ENCODE measurements at places on chromosomes 3 and 15. TPM values are rescaled to one million over a fixed set of nuclear protein-coding genes. Genes with fewer than 3 reads are reported as not detected.
A peak's percentile ranks its signal among the peaks of the same experiment; 100 is the strongest.

DNA sequence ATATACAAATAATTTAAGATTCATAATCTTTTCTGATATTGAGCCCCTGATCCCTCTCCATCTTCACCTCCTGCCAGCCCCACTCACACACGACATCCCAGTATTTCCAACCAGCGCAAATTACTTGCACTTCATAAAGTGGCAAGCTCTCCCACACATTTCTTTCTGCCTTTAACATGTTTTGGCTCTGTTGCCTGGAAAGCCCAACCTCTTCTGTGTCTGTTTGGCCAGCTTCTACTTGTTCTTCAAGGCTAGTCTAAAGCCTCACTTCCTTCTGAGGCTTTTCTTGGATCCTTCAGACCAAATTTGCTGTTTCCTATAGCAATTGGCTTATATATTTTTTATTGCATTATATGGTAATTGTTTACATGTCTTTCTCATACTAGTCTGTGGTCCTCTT is 5.1 kb upstream of the TM6SF1 start:
- DNase-seq = no peak

DNA sequence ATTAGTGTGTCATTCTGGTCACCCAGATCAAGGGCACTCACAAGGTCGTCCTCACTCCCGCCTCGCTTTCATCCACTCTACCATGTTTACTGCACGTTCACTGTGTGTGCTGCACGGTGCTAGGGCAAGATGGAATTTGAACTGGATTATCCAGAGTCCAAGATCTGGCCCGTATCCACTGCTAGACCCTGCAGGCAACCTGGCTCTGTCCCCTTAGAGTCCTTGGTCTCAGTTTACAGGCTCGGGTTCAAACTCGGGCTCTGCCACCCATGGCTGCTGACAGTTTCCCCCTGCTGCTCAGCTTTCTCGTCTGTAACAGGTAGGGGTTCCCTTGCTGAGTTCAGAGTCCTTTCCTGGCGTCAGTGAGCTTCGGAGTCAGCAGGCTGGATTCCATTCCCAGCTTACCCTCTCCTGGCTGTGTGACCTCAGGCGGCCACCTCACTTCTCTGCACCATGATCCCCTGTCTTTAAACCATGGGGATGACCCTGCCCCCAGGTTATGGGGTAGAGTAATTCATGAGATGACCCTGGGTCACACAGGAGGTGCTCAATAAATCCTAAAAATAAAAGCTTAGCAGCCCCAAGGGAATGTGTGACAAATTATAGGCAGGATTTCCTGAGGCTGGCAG is 79.6 kb upstream of the SLC6A6 start:
- DNase-seq = no peak

GRCh38 chr3:74539876-74540275 is 74.6 kb downstream of the CNTN3 start:
- DNase-seq = no peak

DNA sequence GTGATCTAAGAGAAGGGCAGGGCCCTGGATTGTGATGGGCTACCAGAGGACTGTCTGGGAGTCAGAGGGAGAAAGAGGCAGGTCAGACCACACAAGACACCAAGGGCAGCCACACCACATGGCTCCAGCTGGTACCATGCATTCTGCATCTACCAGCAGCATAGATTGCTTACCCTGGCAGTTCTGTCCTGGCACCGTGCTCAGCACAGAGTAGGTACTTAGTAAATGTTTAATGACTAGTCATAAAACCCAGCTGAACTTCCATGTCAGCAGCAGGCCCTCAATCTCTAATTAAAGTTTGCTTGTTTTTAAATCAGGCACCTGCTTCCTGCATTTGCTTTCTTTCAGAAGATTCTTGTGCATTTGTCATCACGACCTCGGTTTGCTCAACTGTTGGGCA is 77.3 kb upstream of the ATP2B2 start:
- DNase-seq = no peak

- no peak for DNase-seq
Measured at GRCh38 chr3:4778119-4778518, 201.1 kb upstream of the BHLHE40 start.

DNA sequence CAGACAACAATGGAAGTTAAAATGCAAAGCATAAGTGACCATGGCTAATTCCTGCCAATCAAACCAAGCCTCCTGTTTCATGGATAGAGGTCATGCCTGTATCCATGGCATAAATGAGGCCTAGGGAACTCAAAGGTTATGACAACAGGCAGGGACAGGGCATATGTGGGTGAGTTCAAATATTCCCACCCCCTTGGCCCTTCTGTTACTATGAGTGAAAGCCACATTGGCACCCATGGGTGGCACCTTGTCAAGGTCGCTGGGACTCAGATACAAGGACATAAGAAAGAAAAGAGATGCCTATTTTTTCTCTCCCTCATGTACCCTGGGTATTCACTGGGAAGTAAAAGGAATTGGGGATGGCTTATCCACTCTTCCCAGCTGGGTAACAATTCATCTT is 25.3 kb upstream of the TMEM45A start:
- no peak for DNase-seq

DNA sequence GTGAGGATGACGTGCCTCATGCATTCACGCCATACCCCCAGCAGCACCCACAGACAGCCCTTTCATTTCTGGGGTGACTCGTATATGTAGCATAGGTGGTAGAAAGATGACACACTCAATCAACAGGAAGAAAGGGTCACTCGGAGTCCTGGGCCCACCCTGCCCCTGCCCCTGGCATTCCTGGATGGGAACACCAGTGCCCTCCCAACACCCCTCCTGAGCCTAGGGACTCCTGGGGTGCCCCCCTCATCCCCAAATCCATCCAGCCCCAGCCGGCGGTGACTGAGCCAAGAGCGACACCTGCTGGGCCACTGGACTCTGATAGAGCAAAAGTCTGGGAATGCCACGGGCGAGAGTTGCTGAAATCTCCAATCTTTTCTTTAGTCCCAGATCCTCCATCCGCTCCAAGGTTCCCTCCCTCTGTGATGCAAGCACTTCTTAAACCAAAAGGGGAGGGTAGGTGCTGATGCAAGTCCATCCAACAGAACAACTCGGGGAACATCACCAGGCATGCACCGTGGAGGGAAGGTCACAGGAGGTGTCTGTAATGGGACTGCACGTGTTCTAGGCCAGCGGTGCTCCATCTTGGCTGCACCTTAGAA is 31.1 kb downstream of the ACAN start:
- peak; percentile 17 for DNase-seq

DNA sequence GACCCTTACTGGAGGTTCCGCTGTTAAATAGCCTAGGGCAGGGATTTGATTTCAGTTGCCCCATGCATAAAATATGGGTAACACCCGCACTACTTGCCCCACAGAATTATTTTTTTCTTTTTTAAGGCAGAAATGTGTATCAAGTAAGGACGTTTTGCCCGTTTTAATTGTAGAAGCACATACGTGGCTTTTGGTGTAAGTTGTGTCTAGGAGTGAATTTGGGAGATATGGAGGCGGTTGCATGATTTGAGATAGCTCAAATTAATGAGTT is 636 bp upstream of the LRRC58 start:
- DNase-seq = no peak

DNA sequence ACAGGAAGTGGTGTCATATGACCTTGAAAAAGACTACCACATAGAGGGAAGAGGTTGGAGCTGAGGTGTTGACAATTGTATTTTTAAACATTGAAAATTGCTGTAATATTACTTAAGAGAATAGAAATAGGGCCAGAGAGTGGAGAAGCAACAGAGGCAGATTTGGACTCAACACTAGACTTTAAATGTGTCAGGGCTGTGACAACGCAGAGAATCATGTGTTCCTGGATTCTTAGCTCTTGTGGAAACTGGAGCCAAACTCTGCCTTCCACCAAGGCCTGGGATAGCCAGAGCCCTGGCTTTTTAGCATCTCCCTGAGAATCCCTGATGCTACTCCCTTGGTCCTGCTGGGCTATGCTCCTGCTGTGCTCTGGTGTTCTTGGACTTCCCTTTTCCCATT is 277.5 kb downstream of the KCNH8 start:
- no peak for DNase-seq

DNA sequence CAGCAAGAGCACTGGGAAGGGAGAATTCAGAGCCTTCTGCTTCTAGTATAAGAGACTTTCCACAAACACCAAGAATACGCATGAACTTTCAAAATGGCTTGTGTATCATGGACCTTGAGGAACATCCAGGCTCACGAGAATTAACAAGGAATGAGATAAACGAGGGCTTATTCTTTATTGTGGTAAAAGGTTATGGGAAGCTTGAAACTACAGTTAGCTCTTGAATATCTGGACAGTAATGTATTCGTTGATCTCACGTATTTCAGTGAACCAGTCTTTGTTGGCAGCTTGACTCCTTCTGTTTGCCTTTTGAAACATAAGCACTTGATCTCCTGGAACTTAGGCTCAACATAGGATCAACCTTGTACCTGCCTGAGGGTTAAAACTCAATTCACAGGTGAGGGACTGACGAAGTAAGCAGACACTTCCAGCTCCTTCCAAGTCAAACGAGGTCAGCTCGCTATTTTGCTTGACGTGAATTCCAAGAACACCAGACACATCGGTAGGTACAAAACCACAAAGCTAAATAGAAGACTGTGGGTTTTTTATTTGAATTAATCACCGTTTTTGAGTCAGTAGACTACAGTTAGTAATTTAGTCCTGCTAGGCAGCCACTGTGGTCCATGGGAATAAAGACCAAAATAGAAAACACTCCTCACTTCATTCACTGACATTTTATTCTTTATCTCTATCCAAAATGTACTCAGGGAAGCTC is 30.8 kb downstream of the GALNT15 start:
- peak; percentile 60 for DNase-seq

DNA sequence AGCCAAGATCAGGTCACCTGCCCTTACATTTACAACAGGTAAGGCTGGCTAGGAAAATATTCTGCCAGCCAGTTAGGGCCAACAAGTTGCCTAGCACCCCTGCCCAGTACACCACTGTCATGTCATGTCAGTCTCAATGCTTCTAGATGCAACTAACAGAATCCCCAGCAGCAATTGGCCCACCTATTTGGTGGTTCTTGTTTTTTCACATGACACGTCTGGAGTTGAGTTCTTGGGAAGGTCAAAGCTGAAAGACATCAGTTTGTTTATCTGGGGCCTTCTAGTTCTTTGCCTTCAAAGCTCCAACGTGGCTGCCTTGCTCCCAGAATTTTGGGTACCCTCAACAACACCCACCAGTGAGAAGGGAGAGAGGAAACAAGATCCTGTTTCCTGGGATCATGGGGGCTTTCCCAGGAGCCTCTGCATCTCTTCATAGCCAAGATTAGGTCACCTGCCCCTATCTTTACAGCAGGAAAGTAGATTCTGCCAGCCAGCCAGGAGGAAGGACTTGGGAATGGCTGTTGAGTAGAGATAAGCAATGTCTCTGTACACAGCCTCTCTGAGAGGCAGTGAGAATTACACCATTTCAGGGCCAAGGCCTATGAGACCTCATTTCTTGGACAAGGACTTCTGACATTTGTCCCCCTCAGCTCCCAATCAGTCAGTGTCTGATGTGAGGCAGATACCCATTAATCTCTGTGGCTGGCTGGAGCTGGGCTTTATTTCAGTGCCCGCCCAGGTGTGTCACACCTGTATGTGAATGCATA is 8.6 kb downstream of the GPX1 start:
- no peak for DNase-seq

DNA sequence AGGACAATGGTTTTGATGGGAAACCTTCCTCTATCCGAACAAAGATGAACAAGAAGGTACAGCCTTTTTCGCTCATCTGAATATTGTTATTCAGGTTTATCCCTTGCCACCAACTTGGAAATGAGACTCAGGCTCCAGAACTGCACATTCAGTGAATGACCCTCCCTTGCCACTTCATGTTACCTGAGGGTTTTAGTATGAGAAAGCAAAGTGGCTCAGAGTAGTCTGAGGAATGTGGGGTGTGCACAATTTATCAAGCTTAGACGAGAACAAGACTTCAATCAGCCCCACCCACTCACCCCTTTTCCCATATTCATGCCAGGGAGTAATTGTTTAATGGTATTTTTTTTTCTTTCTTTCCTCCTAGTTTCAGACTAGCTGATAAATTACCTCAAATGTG is 265.3 kb upstream of the POU1F1 start:
- DNase-seq = no peak

GRCh38 chr3:169173231-169173630 is 490.3 kb downstream of the MECOM start:
- DNase-seq = no peak

DNA sequence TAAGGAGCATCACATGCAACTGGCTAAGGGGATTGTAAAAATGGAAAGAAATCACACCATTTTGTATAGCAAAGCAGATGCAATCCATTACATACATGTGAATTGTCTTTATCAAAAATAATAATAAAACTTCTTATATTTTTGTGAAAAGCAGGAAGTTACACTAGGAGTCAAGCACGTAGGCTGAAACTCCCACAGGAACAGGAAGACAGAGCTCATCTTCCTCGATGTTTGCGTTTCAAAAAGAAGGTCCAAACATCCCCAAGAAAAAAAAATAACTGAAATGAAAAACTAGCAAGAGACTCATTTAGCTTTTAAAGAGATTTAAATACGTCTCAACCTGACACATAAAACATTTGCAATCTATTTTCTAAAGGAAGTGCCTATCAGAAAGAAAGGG is 106.6 kb downstream of the TGFBR2 start:
- DNase-seq = no peak

DNA sequence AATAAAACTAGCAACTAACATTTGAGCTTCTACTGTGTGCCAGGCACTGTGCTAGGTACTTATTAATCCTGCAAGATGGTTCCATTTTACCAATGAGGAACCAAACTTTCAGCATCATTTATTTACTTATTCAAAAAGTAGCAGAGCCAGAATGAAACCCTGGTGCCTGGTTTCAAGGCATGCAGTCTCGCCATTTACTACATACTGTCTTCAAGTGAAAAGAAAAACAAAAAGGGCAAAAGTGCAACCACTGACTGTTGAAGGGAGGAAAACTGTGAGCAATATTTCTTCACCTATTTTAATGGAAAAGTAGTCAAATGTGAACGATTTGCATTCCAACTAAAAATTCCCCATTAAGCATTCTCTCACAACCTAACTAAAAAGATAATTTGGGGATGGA is 8.7 kb downstream of the DCUN1D1 start:
- no peak for DNase-seq

- no peak for DNase-seq
Measured at GRCh38 chr3:161323926-161324621, 47.2 kb downstream of the SPTSSB start.

DNA sequence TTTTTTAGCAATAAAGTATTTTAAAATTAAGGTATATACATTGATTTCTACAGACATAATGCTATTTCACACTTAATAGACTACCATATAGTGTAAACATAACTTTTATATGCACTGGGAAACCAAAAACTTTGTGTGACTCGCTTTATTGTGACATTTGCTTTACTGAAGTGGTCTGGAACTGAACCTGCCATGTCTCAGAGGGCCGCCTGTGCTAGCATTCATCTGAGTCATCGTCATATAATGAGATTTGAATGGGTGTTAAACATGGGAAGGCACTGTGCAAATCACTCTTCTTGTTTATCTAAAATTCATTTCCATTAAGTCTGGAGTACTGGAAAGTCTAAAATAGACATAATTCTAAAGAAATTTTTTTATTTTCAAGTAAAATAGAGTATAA is 12.9 kb downstream of the EIF2AK4 start:
- peak; percentile 25 for DNase-seq

C2CD4B gene
- total RNA-seq = not detected

PIERCE2 gene
- 1.3 TPM for total RNA-seq

CHRFAM7A gene
- 17.5 TPM for total RNA-seq

GOLGA6B gene
- total RNA-seq = not detected

TGM4 gene
- total RNA-seq = 0.17 TPM

PEAK1 gene
- 12.7 TPM for total RNA-seq

FEZF2 gene
- not detected for total RNA-seq
